ENCODE measurements at places on chromosomes 5 and 9.

- peak; percentile 58 for DNase-seq
These were observed 1.1 kb downstream of the FEM1C start for GRCh38 chr5:115543365-115544042.

DNA sequence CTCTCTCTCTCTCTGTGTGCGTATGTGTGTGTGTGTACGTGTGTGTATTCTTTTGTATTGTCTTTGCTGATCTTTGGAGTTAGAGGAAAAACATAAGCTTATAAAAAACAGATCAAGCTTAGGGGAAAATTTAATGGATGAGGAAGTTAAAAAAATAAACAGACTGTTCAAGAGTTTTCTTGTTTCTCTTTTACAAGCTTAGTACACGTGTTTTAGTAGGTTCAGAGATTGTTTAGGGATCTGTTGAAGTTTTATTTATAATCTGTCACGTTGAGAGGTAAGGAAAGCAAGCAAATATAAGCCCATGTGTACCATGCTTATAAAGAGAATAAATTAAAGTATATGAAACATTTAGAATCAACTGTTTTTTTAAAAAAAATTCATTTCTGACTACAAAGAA is 1470.3 kb upstream of the NUDT12 start:
- DNase-seq, result no peak

- DNase-seq, result no peak
These were observed 74.2 kb downstream of the WWC1 start for GRCh38 chr5:168365581-168366081.

DNA sequence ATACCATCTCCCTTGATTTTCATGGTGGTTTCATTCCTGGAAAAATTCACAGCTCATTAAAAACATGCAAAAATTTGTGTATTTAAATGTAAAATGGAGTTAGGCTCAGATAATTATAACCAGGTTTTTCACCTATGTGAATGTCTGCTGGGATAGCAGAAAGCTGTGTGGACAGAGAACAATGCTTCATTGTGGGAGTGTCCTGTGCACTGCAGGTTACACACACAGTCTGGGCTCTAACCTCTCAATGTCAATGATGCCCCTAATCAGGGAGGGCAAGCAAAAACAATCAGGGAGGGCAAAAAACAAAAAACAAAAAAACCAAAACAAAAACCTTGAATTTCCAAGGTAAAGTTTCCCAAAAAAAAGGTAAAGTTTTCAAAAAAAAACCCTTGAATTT is 158.9 kb upstream of the KLF9 start:
- no peak for DNase-seq

DNA sequence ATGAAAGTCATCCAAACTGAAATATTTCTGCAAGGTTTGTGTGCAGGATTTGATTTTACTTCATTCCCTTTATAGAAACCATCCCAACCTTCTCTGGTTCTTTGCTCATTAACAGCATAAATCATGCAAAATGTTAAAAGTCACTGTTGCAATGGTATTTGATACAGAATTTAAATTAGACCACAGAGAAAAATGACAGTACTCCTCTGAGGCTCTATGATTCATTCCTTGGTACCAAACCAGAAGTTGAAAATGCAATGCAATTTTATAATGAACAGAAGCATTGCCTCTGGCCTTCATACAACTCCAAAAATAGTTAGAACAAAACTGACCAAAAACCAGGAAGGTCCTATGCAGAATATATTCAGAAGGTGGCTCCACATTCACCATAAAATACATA is 607.1 kb downstream of the TLE1 start:
- no peak for DNase-seq

GRCh38 chr5:114362977-114363761 is 1.3 kb downstream of the KCNN2 start:
- DNase-seq, result no peak

- DNase-seq, result peak; percentile 45
These were observed 46.4 kb downstream of the ANXA2R start for GRCh38 chr5:42993516-42994245.

DNA sequence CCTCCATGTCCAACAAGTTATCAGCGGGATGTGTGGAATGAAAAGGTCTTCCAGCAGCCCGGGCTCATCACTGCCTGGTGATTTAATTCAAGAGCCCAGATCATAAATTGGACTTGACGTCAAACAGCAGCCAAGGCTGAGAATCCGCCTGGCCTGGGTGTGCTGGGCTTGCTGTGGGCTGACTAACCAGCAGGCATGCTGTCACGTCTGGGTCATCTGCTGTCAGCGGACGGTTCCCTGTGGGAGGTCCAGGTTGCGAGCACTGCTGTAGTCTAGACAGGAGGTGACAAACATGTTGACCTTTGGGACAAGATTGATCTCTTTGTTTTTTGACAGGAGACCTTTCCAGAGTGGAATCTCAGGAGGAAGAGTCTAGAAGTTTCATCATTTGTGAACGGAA is 289.7 kb downstream of the OSTF1 start:
- no peak for DNase-seq

- no peak for DNase-seq
These were observed 248.4 kb downstream of the TLR4 start for GRCh38 chr9:117952581-117952980.

- DNase-seq, result no peak
These were observed 81.2 kb downstream of the MTAP start for GRCh38 chr9:21883642-21884041.

DNA sequence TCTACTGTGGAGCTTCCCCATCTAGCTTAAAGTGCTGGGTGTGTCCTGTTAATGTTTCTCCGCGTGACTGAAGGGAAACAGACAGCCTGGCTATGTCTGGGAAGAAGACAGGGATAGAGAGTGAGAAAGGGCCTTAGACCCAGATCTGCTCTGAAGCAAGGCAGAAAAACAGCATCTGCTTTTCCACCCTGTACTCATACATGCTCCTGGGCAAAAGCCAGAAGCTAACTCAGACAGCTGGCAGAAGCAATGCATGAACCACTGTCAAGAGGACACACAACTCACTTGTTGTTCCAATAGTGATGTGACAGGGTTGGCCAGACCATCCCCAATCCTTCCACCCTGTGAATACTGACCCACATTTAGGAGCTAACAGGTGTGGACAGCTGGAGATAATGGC is 63.3 kb downstream of the DPYSL3 start:
- DNase-seq, result no peak

GRCh38 chr5:78235289-78235688 is 59.2 kb downstream of the AP3B1 start:
- DNase-seq, result no peak

DNA sequence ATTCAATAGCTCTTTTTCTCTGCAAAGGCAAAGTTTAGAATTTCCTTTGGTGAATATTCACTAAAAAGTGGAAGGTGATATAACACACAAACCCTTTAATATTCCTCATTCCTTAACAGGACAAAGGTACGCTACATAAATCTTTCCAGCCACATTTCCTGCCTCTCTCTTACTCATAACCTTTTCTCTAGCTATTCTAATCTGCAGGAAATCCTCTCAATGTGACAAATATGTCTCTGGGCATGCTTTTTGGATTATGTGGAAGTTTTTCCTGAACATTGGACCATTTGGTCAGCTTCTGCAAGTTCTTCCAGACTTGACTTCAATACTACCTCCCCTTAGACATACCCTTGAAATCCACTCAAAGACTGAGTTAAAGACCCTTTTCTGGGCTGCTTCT is 186.3 kb upstream of the TUSC1 start:
- no peak for DNase-seq

GRCh38 chr9:3825721-3826120 is 299.9 kb upstream of the RFX3 start:
- DNase-seq, result no peak

DNA sequence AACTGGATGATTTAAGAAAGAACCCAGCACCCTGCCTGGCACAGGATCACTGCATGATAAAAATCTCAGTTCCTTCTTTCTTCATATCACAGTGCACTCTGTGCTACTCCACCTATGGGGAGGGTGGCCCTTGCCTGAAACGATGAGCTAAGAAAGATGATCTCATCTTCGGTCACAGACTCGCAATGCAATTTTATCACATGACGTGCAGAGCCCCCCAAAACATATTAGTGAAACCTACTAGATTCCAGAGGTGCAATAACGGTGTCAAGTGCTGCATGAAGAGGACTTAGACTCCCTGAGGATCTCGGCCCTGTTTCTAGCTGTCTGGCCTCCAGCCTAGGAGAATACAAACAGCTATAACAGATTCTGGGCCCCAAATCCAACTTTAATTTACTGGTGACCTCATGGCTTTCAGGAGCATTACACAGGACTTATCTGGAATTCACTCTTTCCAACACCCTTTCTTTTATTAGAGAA is 104.0 kb downstream of the EBF1 start:
- DNase-seq, result no peak

- DNase-seq, result no peak
These were observed 780.2 kb upstream of the WWC1 start for GRCh38 chr5:167511276-167511675.

DNA sequence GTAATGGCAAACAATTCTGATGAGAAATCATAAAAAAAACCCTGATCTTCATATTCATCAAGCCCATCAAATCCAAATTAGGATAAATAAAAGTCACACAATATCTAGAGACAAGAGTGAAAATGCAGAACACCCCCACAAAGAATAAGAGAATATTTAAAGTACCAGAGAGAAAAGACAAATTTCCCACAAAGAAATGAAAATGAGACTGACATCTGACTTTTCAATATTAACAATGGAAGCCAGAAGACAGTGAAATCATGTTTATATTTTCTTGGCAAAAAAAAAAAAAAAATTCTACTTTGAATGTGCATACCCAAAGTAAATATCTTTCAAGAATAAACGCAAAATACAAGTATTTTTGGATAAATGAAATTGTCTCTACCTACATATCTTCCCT is 28.9 kb upstream of the COL5A1 start:
- no peak for DNase-seq

- no peak for DNase-seq
These were observed 1.5 kb upstream of the SLC34A3 start for GRCh38 chr9:137228968-137229896.

DNA sequence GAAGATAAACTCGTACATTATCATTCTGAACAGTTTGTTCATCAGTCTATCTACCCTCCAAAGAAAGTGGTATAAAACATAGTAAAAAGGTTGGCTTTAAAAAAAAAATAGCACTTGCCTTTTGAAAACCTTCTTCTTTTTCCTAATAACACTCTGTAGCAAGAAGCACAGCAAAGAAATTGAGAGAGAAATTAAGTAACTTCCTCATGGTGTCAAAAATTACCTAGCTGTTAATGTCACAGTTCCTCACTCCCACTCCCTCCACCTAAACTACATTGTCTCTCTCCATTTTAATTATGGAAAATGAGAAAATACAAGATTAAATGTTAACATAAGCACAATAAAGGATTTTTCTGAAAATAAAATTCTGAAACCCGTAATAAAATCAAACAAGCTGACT is 72.2 kb downstream of the CERT1 start:
- DNase-seq, result no peak

DNA sequence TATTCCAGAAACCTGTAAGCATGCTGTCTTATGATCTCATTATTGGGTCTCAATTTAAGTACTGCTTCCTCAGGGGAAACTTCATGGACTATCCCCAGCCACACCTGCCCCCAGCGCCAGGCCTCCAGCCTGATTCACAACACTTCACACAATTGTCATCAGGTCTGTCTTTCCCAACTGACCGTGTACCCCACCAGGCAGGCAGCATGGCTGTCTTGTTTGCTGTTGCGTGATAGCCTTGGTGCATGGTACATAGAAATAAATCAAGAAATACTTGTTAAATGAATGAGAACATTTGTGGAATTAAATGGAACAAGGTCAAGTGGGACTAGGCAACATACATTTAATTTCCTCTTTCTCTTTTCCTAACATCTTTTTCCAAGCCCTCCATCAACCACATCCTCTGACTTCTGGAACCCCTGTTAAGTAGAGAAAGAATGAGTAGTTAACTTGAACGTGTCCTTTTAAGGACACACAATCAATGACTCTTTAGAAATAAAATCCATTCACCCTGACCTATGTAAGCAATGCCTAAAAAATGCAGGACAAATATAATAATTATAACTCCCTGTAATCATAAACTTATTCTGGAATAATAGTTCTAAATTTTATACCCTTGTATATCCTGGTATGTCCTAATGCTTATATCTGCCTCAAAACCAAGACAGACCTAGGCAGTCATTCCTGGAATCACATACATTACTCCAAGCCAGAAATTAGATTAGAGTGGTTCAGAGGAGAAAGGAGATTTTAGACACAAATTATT is 17.2 kb upstream of the THG1L start:
- DNase-seq, result no peak

- no peak for DNase-seq
These were observed 50.6 kb downstream of the DMRT1 start for GRCh38 chr9:892123-892522.

All from activated naive CD8-positive, alpha-beta T cell treated with anti-CD3 and anti-CD28 coated beads for 36 hours (primary cell).